ENCODE measurements at places on chromosomes 2 and 18.
A peak's percentile ranks its signal among the peaks of the same experiment; 100 is the strongest.

DNA sequence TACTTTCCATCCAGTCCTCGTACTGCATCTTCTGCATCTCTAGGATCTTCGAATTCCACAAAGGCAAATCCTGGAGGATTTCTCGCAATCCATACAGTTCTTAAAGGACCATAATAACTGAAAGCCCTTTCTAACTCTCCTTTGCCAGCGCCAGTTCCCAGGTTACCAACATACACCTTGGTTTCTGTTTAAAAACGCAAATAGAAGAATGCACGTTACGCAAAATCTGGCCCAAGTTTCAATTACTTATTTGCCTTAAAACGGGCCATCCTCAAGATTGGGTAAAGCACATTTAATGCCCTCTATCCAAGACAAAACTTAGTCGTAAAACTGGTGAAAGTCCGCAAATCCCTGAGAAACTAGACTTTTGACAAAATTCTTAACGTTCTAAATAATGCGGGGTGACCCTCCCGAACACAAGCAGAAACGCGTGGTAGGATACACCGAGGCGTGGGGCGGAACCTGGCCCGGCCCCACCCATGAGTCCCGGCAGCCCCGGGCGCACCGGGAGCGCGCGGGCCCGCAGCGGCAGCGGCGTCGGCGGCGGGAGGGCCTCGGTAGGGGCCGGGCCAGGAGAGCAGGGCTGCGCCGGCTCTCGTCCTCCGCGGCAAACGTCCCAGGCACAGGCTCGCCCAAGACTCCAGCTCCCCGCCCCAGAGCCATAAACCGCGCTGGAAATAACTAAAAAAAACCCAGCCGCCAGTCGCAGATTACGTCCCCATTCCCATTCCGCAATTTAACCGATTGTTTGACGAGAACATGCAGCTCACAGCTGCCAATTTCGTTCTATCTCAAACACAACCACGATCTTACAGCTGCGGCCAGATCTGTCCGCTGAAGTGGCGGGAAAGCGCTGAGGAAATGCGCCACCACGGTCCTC, 910 bp downstream of the SRSF7 start:
- peak; percentile 21 for DNase-seq

DNA sequence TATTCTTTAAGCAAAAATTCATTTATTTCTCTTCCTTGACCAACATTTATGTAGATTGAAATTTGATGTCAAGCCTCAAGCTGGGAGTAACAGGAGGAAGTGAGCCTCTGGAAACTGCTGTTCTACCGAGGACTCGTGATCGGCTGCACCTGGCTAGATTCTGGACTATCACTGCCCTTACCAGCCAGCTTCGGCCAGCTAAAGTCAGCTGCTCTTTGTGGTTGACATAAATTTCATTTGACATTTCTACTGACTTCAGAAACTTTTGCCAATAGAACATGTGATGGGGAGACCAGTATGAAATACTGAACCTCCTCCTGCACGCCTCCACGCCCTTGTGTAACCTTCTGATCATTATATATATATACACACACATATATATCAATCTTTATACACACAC, 74.2 kb upstream of the RGPD5 start:
- DNase-seq, result no peak

DNA sequence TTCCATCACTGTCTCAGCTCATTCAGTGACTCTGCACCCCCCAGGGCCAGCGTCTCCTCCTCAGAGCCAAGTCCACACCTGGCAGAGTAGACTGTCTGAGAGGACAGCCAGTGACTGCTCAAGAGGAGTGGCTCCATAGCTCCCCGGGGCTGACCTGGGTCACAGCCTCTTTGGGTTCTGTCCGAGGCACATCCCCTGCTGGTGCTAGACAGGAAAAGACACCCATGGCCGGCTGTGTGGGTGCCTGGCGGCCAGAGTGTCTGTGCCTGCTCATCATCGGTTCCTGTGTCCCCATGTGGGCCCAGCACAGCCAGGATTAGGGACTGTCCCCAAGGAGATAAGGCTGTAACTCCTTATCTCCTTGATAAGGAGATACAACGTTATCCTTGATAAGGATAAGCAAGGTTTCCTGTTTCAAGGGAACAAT, 3.5 kb upstream of the CROCC2 start:
- no peak for DNase-seq

DNA sequence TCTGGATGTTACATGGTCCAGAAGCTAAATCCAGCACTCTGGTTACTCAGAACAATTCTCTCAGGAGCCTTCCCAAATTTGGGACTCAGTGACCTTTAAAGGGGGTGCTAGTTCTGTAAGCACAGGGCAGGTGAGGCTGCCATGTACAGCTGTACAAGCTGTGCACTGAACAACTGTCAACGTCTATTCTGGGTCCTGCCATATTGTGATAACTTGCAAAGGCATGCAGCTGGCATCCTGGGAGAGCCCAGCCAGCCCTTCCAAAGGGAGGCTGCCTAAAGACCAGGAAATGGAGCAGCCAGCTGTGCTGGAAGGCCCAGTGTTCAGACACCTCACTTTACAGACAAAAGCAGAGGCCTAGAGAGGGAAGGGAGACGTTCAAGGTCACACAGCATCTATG, 204.8 kb downstream of the KLHL29 start:
- no peak for DNase-seq

DNA sequence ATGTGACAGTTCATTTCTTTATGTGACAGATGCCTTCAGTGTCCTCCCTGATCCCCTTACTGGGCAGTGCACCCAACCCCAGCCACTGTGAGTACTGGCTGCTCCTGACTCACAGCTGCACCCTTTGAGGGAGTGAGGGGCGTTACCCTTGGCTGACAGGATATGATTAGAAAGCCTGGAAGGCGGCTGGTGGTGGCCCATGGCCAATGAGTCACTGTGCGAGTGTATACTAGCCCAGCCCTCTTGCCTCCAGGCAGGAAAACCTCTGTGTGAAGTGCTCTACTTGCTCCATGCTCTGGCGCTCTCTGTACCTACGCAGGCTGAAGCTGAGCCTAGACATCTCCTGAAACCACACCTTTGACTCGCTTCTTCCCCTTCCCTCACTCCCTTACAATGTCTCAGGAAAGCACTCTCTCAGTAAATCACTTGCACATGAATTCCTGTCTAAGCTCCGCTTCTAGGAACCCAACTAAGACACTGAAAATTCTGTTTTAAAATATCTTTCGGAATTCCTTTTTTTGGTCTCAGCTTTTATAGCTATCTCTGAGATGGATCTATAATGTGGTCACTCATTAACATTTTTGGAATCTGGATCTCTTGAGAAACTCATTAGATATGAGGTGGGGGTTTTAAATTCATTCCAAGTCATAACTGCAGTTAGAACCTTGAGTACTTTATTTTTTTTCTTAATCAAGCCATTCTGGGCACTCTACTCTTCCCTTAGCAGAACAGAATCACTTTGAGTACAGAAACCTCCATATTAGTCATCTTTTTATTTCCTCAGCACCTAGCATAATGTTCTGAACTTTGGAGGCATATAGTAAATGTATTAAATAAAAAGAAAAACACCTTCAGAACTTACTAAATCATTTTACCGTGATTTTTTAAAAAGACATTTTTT, 25.3 kb upstream of the STAM2 start:
- no peak for DNase-seq

- DNase-seq, result no peak
Observed at GRCh38 chr2:160911258-160911657, 249.0 kb upstream of the TANK start.

DNA sequence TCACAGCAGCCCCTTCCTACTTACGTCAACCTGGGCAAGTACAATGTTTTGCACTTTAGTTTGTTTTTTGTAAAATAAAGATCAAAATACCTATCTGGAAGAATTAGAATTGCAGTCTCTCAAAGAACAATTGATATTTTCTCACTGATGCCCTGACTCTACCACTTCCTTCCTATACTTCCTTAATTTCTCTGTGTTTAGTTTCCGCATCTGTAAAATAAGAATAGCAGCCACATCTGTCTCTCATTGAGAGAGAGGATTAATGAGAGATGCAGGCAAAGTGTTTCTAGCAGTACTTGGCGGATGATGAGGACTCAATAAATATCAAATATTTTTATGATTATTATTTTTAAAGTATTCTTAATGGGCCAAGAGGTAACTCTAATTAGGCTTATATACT, 122.6 kb upstream of the PIEZO2 start:
- DNase-seq, result no peak

GRCh38 chr2:86453836-86454235, 12.7 kb downstream of the KDM3A start:
- DNase-seq, result no peak
